Immature natural killer cell (primary cell): ENCODE measurements at places on chromosomes 4 and X. TPM values are rescaled to one million over a fixed set of nuclear protein-coding genes. Genes with fewer than 3 reads are reported as not detected.

GRCh38 chrX:46634577-46634976 is 61.0 kb downstream of the CHST7 start:
- DNase-seq, result no peak

DNA sequence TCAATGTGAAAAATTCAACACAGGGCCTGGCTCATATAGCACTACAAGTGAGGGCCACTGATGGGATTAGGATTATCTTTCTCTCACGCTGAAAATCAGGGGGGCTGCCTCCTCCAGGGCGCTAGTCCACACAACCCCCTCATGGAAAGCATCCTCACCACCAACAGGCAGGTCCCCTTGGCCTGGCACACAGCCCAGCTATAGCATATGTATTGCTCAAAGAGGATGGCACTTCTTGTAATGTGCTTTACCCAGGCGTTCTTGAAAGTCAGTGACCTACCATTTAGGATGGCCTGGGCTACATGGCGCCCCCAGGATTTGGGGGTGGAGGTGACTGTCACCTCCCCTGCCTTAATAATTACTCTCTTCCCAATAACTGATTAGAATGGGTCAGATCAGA is 71.0 kb upstream of the LSM6 start:
- DNase-seq, result no peak

Gene RIBC1
- polyA plus RNA-seq, result not detected

DNA sequence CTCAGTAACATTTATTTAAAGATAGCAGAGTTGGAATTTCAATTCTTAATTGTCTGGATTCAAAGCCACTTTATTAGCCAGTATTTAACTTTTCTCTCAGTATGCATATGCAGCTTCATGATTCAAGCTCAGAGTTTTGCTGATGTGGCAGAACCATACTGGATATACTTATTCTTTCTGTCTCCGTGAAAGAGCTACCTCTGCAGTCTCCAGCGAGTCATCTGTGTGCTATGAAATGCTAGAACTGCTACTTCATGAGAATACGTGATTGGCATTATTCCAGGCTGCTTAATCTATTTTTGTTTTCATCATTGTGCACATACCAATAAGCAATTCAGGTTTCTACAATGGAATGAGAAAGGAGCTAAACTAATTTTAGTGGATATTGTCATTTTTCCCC is 743.7 kb downstream of the C4orf33 start:
- no peak for DNase-seq

GRCh38 chrX:152177497-152178269 is 39.3 kb upstream of the MAGEA10 start:
- no peak for DNase-seq

GRCh38 chr4:66899422-66900065 is 645.8 kb downstream of the CENPC start:
- no peak for DNase-seq

DNA sequence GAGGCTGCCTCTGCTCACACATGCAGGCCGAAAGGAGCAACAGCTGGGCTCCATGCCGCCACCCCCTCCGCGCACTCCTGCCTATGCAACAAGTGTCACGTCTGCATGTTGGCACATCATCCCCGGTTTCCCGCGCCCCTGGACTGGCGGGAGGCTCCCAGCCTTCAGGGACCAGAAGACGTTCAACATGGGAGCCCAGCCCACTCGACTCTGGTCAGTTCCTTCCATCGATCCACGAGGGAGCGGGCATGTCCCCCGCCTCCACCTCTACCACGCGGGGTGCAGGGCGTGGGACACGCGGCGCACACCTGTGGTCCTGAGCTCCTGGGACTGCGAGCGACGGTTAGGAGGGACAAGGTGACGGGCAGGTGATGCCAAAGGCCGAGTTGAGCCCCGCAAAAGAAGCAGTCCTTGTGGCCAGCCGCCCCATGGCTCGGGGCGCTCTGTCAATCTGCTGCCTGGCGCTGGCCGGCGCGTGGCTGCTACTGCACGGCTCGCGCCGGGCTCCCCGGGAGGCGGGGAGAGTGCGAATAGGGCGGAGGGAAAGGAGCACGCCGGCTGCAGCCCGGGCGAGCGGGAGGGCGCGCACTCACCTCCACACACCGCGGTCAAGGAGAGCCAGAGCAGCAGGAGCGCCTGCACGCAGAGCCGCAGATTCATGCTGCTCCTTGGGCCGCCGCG is 645 bp downstream of the APLN start:
- no peak for DNase-seq

Gene ARHGAP36
- polyA plus RNA-seq, result not detected

GRCh38 chrX:11287505-11287904 is 5.7 kb upstream of the AMELX start:
- DNase-seq, result no peak

DNA sequence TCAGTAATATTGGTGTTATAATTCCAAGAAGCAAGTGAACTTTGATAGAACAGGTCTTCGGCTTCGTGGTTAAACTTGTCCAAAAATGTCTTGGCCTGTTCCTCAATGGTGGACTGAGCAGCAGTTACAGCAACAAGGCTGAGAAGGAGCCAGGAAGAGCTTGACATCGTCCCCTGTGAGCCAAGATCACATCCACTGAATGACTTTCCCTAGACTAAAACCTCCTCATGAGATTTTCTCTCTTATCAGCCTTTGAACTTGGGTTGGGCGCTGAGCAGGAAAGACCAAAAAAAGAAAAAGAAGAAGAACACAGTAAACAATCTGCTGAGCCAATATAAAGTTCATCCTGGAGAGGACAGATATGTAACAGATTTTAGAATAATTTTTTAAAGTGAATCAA is at the start of gene ACE2:
TSS of gene ACE2 (minus strand) at position 216 of the 400 bp plus-strand sequence. CDS start at position 167, 49 bp downstream.
- DNase-seq, result no peak

Gene ADH1B
- polyA plus RNA-seq, result not detected

Gene MAGEA2
- polyA plus RNA-seq, result not detected

- DNase-seq, result no peak
Measured at GRCh38 chrX:70554523-70554922, 109.9 kb downstream of the DLG3 start.

GRCh38 chrX:69163936-69164741 is 1.1 kb downstream of the PJA1 start:
- DNase-seq, result peak; percentile 56

GRCh38 chrX:153648358-153649177 is 1.6 kb downstream of the DUSP9 start:
- no peak for DNase-seq

DNA sequence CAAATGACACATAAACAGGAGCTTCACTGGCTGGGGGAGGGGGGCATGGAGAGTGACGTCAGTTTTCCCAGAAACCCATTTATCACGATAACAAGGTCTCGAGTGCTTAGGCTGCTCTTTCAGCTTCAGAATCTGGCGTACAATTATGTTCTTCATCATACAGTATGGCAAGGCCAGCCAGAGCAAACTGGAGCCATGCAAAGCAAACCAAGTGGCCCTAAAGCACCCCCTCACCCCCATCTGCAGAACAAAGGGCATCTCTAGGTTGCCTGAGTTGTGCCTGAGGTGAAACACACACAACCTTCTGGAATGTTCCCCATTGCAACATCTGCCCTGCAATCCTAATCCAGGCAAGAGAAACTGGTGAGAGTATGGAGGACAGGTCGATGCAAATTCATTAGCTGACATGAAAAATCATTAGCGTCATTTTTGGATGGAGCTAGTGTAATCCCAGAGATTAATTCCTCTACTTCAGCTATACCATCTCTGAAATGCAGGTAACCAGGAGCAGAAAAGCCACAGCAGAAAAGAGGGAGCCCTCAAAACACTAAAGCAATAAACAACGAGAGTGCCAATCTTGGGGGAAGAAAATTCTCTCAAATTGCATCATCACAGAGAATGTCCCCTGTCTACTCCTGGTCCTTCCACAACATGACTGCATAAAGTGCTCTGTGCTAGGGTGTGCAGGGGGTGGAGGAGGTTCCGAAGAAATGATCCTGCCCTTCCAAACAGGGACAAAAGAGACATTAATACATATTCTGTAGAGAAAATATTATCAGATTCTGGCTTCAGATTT is 1.8 kb downstream of the SEPTIN6 start:
- DNase-seq, result no peak

Gene CXCL5
- polyA plus RNA-seq, result not detected

DNA sequence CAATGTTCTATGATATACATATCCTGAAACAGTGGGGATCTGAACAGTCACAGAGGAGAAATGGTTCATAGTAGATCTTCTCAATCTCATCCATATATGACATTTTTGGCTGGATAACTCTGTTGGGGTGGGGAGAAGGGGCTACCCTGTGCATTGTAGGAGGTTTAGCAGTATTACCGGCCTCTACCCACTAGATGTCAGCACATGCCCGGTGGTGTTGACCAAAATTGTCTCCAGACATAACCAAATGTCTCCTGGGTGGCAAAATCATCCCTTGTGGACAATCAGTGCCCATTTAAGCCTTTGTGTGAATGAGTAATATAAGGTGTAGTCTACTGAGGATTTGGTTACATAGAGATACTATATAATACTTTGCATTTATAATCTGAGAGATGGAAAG is 89.9 kb downstream of the PLS3 start:
- no peak for DNase-seq

- DNase-seq, result no peak
Measured at GRCh38 chrX:40273356-40274050, 175.7 kb upstream of the BCOR start.

- no peak for DNase-seq
Measured at GRCh38 chr4:88230461-88230891, 53.9 kb downstream of the PPM1K start.

Gene NWD2
- polyA plus RNA-seq, result not detected

Gene KDR
- not detected for polyA plus RNA-seq
